Left ventricle myocardium inferior (tissue), 1 donor: ENCODE measurements at places on chromosomes 7 and 10. TPM values are rescaled to one million over a fixed set of nuclear protein-coding genes. Genes with fewer than 3 reads are reported as not detected.

DNA sequence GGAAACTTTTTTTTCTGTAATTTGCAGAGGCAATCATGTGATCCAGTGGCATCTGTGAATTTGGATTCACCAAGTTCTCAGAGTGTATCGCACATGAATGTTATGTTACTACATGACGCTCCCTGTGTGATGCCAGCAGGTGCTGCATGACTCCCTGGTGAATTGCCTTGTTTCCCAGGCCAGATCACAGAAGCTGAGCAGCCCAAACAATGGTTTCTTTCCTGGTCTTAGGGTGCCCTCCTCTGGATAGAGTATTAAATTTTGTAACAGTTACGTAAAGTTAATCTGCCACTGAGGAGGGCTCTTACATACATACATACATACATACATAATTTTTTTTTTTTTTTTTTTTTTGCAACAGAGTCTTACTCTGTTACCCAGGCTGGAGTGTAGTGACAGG, 3.6 kb downstream of the ZSCAN21 start:
- H3K4me1 ChIP-seq: peaks cover 31% of the 10 kb centered on the region
- no peak for DNase-seq
- peaks cover 20% of the 10 kb centered on the region for H3K36me3 ChIP-seq

Gene MYO1G
- 0.77 TPM for total RNA-seq

GRCh38 chr10:112367516-112367915, 6.4 kb upstream of the ACSL5 start:
- no peak for DNase-seq
- no peaks in the 10 kb centered on the region for H3K36me3 ChIP-seq
- no peak overlapping the region for H3K27ac ChIP-seq

GRCh38 chr7:44080686-44081265, 1.6 kb downstream of the POLM start:
- H3K4me3 ChIP-seq: peak overlapping the region; percentile 75
- H3K27me3 ChIP-seq: no peaks in the 10 kb centered on the region
- H3K4me1 ChIP-seq: peaks cover 64% of the 10 kb centered on the region
- peaks cover 49% of the 10 kb centered on the region for H3K36me3 ChIP-seq

GRCh38 chr7:51242881-51243518, 73.6 kb downstream of the COBL start:
- no peaks in the 10 kb centered on the region for H3K27me3 ChIP-seq
- peaks cover 34% of the 10 kb centered on the region for H3K4me1 ChIP-seq
- no peaks in the 10 kb centered on the region for H3K36me3 ChIP-seq
- H3K4me3 ChIP-seq: no peak overlapping the region
- no peak for DNase-seq
- no peak overlapping the region for H3K27ac ChIP-seq

Gene FXYD4
- not detected for total RNA-seq
